B cell (primary cell): ENCODE measurements at places on chromosomes 12 and 14. TPM values are rescaled to one million over a fixed set of nuclear protein-coding genes. Genes with fewer than 3 reads are reported as not detected.
A peak's percentile ranks its signal among the peaks of the same experiment; 100 is the strongest.

GRCh38 chr12:11741434-11742092, 92.1 kb downstream of the ETV6 start:
- no peaks in the 10 kb centered on the region for H3K36me3 ChIP-seq
- no peak overlapping the region for H3K27ac ChIP-seq
- no peaks in the 10 kb centered on the region for H3K27me3 ChIP-seq
- H3K4me1 ChIP-seq = peaks cover 51% of the 10 kb centered on the region

GRCh38 chr12:74119811-74120362, 417.7 kb upstream of the ATXN7L3B start:
- no peaks in the 10 kb centered on the region for H3K4me1 ChIP-seq
- no peak overlapping the region for H3K27ac ChIP-seq
- no peaks in the 10 kb centered on the region for H3K36me3 ChIP-seq
- H3K4me3 ChIP-seq = no peak overlapping the region

- peaks cover 2% of the 10 kb centered on the region for H3K27me3 ChIP-seq
- H3K4me1 ChIP-seq = no peaks in the 10 kb centered on the region
- H3K27ac ChIP-seq = no peak overlapping the region
- H3K4me3 ChIP-seq = no peak overlapping the region
Observed at GRCh38 chr14:53807542-53807941, 149.1 kb downstream of the BMP4 start.

DNA sequence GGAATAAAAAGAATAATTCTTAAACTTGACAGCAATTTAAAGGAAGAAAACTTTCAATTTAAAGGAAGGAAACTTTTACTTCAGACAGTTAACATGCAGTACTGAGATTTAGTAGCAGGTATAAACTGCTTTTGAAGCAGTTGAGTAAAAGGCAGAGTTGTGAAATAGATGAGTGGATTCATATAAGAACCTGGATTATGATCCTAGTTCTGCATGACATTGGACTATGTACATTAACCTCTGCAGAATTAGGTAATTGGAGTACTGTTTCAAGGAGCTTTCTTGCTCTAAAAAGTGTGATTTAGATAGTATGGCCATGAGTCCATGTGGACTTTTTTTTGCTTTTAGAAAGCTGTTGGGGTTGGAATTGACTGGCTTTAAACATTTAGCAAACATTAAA, 29.7 kb downstream of the ATP2A2 start:
- peaks cover 4% of the 10 kb centered on the region for H3K36me3 ChIP-seq
- H3K4me1 ChIP-seq = peaks cover 5% of the 10 kb centered on the region
- H3K27me3 ChIP-seq = no peaks in the 10 kb centered on the region
- H3K27ac ChIP-seq = no peak overlapping the region

DNA sequence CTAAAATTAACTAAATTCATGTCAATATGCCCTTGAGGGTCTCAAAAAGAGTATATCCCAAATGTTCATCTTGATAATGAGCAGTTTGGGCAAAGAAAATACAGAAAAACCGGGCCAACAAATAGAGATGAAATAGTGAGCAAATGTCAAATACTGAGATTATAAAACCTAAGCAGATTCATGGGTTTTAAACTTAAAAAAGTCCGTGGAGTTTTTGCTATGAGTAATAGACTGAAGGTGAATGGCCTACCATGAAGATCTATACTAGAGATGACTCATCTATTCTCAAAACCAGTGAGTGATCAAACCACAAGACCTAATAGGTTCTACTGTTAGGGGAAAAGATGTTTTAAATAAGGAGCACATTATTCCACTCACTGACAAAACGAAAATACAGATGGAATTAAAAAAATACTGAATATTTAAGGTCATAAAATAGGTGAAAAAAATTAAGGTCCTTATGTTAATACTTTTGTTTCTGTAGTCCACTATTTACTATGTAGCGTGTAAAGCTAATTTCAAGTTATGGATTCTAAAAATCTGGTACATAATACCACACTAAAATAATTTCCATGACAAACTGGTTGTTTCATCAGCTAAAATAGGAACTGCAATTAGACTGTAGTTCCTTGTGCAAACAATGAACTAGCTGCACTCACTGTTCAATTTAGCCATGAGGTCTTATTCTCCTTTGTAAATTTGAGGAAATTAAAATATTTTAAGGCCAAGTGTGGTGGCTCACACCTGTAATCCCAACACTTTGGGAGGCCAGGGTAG, 5.0 kb downstream of the HNRNPC start:
- H3K4me3 ChIP-seq = no peak overlapping the region
- H3K36me3 ChIP-seq = peaks cover 66% of the 10 kb centered on the region
- no peak overlapping the region for H3K27ac ChIP-seq
- peaks cover 55% of the 10 kb centered on the region for H3K4me1 ChIP-seq

- H3K4me3 ChIP-seq = no peak overlapping the region
- H3K27me3 ChIP-seq = no peaks in the 10 kb centered on the region
Observed at GRCh38 chr14:93994919-93995682, 2.0 kb upstream of the CCDC197 start.

GRCh38 chr12:62251609-62251958, 8.6 kb upstream of the USP15 start:
- H3K36me3 ChIP-seq = no peaks in the 10 kb centered on the region
- H3K27me3 ChIP-seq = no peaks in the 10 kb centered on the region
- no peak overlapping the region for H3K27ac ChIP-seq
- H3K4me1 ChIP-seq = peaks cover 6% of the 10 kb centered on the region
- no peak for DNase-seq

DNA sequence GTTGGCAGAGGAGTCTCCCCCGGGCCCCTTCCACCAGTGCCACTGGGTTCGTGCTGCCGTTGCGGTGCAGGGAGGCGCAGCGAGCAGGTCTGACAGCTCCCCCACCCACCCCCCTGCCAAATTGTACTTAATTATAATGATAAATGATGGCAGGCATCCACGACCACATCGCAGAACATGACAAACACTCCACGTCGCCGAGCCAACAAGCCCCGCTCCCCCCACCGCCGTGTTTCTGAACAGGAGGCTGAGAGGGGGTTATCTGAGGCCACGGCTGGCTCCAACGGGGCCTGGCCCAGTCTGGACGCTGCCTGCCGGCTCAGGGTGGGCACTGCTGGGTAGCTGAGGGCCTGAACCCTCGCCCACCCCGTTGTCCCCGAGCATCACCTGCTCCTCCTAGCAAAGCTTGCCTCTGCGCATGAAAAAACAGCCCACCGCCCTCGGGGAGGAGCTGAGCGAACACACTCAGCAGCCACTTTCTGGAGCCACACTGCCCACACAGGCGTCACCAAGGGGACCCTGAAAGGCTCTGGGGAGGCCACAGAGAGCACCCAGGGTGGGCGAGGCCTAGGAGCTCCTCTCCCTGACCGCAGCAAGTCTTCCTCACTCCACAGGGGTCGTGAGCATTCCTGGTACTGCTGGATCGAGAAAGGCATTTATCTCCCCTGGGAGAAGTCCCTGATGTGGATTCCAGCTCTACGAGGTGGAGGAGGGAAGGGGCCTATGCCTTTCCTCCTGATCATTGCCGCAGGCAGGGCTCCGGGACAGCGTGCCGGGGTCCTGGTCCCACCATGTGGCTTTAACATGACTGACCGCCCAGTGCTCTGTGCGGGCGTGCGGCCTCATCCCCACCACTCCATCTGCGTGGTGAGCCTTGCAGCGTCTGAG, 35.4 kb upstream of the DIO3 start:
- H3K4me1 ChIP-seq = no peaks in the 10 kb centered on the region
- H3K27ac ChIP-seq = no peak overlapping the region
- no peak overlapping the region for H3K4me3 ChIP-seq
- no peak for DNase-seq

DNA sequence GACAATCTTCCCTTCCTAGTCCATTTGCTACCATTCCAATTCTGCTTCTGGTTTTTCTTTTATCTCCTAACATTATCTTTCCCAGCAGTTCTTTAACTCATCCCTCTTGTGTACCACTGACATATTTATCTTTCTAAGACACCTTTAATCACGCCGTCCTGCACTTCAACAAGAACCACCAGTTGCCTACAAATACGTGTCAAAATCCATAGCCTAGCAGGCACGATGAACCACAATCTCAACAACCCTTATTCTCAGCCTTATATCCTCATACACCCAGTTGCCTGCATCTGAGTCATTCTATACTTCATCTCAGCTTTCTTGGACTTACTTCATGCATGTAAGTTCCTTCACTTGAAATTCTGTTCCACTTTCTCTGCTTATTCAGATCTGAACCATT, 16.4 kb upstream of the ST8SIA1 start:
- no peaks in the 10 kb centered on the region for H3K36me3 ChIP-seq
- H3K27me3 ChIP-seq = no peaks in the 10 kb centered on the region
- no peak overlapping the region for H3K27ac ChIP-seq
- no peak for DNase-seq

GRCh38 chr14:36588788-36589187, 6.4 kb upstream of the NKX2-8 start:
- DNase-seq = no peak
- H3K4me3 ChIP-seq = no peak overlapping the region
- no peak overlapping the region for H3K27ac ChIP-seq
- H3K27me3 ChIP-seq = peaks cover 29% of the 10 kb centered on the region
- H3K4me1 ChIP-seq = no peaks in the 10 kb centered on the region

GRCh38 chr12:131437706-131438492, 273.0 kb upstream of the SFSWAP start:
- H3K4me3 ChIP-seq = no peak overlapping the region
- H3K27me3 ChIP-seq = peaks cover 4% of the 10 kb centered on the region
- peaks cover 3% of the 10 kb centered on the region for H3K4me1 ChIP-seq
- H3K36me3 ChIP-seq = no peaks in the 10 kb centered on the region
- no peak overlapping the region for H3K27ac ChIP-seq
- no peak for DNase-seq

- no peak overlapping the region for H3K27ac ChIP-seq
- H3K4me3 ChIP-seq = no peak overlapping the region
- no peaks in the 10 kb centered on the region for H3K27me3 ChIP-seq
- no peaks in the 10 kb centered on the region for H3K4me1 ChIP-seq
- peak; percentile 47 for DNase-seq
Observed at GRCh38 chr12:77746096-77746495, 84.6 kb upstream of the NAV3 start.

- no peaks in the 10 kb centered on the region for H3K36me3 ChIP-seq
- H3K4me3 ChIP-seq = no peak overlapping the region
- no peak overlapping the region for H3K27ac ChIP-seq
Observed at GRCh38 chr12:87231818-87232217, 797.4 kb downstream of the C12orf50 start.

DNA sequence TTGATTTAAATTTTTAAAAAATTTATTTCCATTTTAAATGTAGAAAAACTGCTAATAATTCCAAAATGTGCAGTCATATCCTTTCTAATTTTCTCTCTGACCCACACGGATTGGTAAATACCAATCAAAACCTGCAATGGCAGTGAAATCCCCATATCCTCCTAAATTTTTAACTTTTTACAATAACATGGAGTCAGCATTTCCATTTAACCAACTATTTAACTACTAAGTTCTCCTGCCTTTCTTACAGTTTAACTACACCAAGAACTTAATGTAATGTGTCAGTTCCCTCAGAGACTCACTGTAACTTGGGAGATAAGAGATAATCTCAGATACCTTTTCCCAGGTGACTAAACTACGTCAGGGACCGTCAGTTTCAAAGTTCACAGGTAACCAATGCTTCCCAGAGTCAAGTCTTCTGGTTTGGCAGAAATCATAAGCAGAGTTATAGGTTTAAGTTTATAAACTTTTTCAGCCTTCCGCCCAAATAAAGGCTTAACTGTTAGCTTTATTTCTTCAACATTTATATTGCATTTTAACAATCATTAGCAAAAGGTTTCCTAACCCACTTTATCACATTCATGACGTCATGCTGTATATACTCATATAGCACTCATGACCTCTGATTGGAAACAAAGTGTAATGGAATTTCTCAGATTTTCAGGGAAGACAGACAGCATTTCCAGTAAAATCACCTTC, 7.6 kb downstream of the KRAS start:
- no peaks in the 10 kb centered on the region for H3K27me3 ChIP-seq
- H3K4me1 ChIP-seq = no peaks in the 10 kb centered on the region
- no peak overlapping the region for H3K4me3 ChIP-seq

GPD1 gene
- total RNA-seq = 0.54 and 1.1 TPM in 2 replicates

KRT2 gene
- not detected in 2 replicates for total RNA-seq

COA8 gene
- total RNA-seq = 24.9 and 31.3 TPM in 2 replicates

TTC8 gene
- total RNA-seq = 7.2 and 9.1 TPM in 2 replicates

SLCO1B1 gene
- not detected in 2 replicates for total RNA-seq

NAB2 gene
- total RNA-seq = 49.0 and 52.1 TPM in 2 replicates
